PC-3 (cell line): ENCODE measurements at places on chromosomes 2 and 18. TPM values are rescaled to one million over a fixed set of nuclear protein-coding genes. Genes with fewer than 3 reads are reported as not detected.

The ZBTB7C gene
- total RNA-seq = 1.1 and 1.3 TPM in 2 replicates

The FEV gene
- total RNA-seq = 0.07 TPM in 1 of 2 replicates, not detected in the other

The GREB1L gene
- total RNA-seq = 6.3 and 10.3 TPM in 2 replicates

The CERS6 gene
- total RNA-seq = 24.2 and 25.9 TPM in 2 replicates

The FAM237A gene
- total RNA-seq = not detected in 2 replicates

The UGT1A5 gene
- total RNA-seq = not detected in 2 replicates

The ADRA2B gene
- 0.12 TPM in 1 of 2 replicates, not detected in the other for total RNA-seq

The ZNF385B gene
- 0.81 and 2.4 TPM in 2 replicates for total RNA-seq

The DBI gene
- 197 and 273 TPM in 2 replicates for total RNA-seq

The AGXT gene
- total RNA-seq = not detected in 2 replicates

The ACOXL gene
- total RNA-seq = 15.5 and 16.3 TPM in 2 replicates

The KYNU gene
- total RNA-seq = 1.1 and 2.3 TPM in 2 replicates

The RBBP8 gene
- 31.9 and 41.1 TPM in 2 replicates for total RNA-seq

The TNFAIP6 gene
- not detected in 2 replicates for total RNA-seq

The GPR75 gene
- total RNA-seq = 1.5 and 2.4 TPM in 2 replicates

DNA sequence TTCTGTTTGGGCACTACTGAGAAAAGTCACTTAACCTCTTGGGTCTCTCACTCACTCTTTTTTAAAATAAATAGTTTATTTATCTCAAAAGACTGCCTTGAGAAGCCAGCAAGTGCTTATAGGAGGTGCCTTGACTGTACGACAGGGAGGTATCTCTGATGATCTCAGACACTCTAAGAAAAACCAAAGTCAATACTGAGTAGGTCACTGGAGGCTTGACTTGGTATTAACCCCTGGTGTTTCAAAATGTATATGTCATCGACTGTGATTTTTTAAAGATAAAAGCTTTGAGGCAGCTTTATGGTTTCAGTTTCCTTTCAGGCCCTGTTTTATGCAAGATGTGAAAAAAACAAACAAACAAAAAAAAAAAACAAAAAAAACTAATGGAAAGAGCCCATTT lies 33.7 kb downstream of the MREG start:
- DNase-seq = peak; percentile 69

- DNase-seq = no peak
Measured at GRCh38 chr2:26558271-26559043, 80.5 kb upstream of the OTOF start.

- no peak for DNase-seq
Measured at GRCh38 chr2:187991389-187991788, 300.3 kb upstream of the GULP1 start.

DNA sequence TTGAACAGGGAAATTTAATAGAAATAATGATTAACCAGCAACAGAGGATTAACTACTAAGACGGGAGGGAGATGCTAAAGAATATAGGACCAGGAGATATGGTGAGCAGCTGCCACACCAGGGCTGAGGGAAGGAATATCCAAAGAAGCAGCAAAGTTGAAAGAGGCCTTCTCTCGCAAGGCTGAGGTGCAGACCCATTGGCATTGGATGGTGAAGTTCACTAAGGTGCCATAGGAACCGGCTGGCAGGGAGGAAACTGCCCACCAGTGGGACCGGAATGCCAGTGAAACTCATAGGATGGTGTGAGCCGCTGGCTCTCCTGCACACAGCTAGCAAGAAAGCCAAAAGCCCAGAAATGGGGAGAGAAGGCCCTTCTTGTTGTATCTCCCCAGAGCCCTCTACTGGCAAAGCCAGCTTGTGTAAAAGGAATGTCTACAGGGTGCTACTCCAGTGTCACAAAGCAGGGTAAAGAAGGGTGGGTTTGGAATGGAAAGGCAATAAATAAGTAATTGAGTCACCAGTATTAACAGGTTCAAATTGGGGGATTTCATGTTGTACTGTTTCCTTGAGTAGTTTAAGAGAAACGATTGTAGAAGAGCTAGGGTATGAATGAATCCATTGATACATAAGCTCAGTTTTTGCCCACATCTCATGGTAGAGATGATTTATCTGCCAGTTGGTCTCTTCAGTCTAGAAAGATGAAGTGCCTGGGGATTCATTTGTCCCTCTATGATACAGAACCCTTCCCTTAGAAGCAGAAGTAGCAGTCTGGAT lies 36.0 kb downstream of the FARP2 start:
- DNase-seq = peak; percentile 29

- no peak for DNase-seq
Measured at GRCh38 chr2:21261591-21261990, 137.8 kb downstream of the TDRD15 start.

DNA sequence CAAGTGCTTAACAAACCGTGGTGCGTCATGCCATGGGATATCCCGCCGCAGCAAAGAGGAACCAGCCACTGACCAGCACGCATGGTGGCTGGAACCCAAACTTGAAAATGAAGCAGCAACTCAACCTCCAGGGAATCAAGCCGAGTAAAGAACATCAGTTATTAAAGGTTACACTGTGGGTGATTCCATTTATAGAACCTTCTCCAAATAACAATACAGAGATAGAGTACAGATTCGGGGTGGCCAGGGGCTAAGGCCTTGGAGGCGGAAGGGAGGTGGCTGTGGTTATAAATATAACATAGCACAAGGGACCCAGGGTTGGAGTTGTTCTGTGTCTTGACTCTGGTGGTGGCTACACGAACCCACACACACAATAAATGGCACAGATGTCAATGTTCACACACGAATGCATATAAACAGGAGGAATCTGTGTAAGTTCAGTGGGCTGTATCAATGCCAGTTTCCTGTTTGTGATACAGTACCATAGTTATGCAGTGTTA lies 123.1 kb downstream of the EIPR1 start:
- DNase-seq = no peak

DNA sequence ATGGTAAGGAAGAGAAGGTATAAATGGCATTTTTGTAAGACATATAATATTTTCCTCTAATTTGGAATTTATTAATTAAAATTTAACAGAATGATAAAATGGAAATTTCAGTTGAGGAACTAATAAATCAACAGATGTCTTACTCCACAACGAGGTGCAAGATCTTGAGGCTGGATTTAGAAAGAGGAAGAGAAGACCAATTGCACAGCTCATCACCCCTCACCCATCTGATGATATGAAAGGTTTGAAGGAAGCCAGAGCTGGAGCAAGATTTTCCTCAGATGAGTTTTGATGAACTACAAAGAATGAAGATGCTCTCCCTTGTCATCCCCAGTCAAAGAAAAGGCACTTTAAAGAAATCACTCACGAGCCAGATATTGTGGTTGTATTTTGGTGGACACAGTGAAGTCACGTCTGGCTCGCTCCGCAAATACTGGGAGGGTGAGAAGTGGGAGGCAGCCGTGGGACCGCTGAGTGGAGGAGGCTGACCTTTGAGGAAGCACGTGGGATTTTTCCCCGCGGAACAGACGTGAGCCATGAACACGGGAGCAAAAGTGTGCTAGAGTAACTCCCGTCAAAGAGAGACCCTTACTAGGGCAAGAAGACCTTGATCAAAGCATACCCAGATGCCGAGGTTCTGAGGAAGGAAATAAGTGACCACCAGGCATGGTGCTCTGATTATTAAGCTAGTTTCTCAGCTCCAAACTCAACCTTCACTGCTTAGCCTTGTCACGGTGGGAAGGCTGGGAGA lies 511.4 kb downstream of the RNF144A start:
- no peak for DNase-seq

DNA sequence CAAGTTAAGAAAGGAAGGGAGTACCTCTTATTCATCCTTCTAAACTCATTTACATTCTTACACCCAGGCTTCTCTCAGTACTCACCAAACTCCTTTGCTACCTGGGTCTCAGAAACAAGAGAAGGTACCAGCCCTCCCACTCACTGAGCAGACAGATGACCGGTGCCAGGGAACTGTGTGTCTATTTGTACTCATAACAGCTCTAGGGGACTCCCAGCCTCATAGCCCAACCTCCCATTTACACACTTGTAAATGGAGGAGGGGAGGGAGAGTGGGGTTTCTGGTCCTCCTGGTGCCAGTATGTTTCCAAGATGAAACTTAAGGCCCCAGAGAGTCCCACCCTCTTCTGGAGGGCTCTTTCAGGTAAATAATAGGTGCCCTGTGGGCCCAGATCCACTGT lies 42.8 kb upstream of the SIGLEC15 start:
- no peak for DNase-seq

- DNase-seq = no peak
Measured at GRCh38 chr18:43751835-43752234, 474.5 kb upstream of the SYT4 start.

GRCh38 chr2:164597983-164598382 lies 23.3 kb downstream of the GRB14 start:
- DNase-seq = no peak

DNA sequence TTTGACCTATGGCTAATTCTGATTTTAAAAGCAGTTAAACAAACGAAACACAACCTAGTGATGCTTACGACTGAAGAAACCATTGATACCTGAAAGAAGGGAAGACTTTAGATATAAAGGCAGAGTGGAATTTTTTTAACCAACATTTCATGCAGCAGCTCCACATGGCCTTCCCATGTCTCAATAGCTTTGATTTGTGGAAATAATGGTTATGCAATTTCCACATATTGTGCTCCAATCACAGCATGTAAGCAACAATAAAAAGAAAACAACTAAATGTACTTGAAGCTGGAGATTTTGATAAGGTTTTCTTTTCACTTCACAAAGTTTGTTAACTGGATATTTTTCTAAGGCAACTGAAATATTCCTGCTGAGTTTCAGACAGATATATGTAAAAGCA lies 82.0 kb upstream of the SLC39A10 start:
- DNase-seq = no peak

DNA sequence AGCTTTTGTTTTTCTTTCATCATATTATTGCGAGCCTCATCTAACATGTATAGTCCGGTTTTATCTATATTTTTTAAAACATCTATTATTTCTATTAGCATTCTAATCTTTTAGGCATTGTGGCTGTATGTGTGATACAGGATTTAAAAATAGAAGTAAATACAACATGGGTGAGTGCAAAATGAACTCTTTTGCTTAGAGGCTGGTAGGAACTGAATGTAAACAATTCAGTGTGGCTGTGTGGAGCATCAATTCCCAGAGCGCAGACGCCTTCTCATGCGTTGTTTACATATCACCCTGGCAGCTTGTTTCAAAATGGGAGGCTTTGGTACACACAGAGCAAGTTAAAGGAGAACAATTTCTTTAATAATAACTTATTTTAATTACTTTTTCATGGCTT lies 836 bp downstream of the DTNA start:
- no peak for DNase-seq

- DNase-seq = no peak
Measured at GRCh38 chr2:120814352-120814751, 78.7 kb downstream of the GLI2 start.

GRCh38 chr2:234606896-234607295 lies 110.0 kb upstream of the ARL4C start:
- no peak for DNase-seq

GRCh38 chr2:44397447-44398175 lies 35.9 kb downstream of the CAMKMT start:
- DNase-seq = no peak

DNA sequence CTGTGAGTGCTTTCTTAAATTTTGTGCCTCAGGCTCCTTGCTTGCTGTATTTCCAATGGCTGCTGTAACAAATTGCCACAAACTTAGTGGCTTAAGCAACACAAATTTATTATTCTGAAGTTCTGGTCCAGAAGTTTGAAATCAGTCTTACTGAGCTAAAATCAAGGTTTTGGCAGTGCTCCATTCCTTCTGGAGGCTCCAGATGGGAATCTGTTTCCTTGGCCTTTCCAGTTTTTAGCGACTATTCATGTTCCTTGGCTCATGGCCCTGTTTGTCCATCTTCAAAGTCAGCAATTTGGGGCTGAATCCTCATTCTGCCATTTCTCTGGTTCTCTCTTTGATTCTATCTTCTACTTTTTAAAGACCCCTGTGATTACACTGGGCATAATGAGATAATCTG lies 31.8 kb downstream of the STRADB start:
- DNase-seq = no peak

GRCh38 chr2:222535477-222535876 lies 111.1 kb downstream of the SGPP2 start:
- no peak for DNase-seq

- DNase-seq = no peak
Measured at GRCh38 chr2:36702781-36703180, 6.3 kb downstream of the VIT start.

DNA sequence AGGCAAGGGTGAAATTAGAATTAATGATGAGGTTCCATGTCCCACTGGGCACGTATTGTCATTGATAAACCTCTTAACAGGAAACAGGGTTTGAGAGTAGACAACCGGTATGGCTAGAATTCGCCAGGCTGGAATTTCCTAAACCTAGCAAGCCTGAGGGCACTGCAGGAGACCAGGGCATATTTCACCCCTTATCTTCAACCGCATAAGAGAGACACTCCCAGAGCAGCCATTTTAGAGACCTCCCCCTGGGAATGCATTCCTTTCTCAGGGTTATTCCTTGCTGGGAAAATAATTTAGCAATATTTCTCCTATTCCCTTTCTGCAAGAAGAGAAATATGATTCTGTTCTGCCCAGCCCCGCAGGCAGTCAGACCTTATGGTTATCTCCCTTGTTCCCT lies 334.6 kb upstream of the LYPD1 start:
- DNase-seq = no peak

GRCh38 chr2:207746131-207746530 lies 23.6 kb downstream of the FZD5 start:
- DNase-seq = peak; percentile 75

GRCh38 chr2:204586444-204587180 lies 41.3 kb downstream of the PARD3B start:
- DNase-seq = no peak

GRCh38 chr2:160741815-160742214 lies 248.2 kb upstream of the RBMS1 start:
- DNase-seq = no peak

- DNase-seq = no peak
Measured at GRCh38 chr2:222176890-222177289, 121.9 kb downstream of the PAX3 start.

GRCh38 chr2:96547203-96547641 lies 10.7 kb downstream of the ARID5A start:
- DNase-seq = no peak

GRCh38 chr18:55442561-55442960 lies 145.4 kb downstream of the TCF4 start:
- no peak for DNase-seq

GRCh38 chr2:122491011-122491410 lies 735.6 kb downstream of the TSN start:
- DNase-seq = no peak

GRCh38 chr2:20671036-20671735 lies 4.2 kb downstream of the GDF7 start:
- no peak for DNase-seq

DNA sequence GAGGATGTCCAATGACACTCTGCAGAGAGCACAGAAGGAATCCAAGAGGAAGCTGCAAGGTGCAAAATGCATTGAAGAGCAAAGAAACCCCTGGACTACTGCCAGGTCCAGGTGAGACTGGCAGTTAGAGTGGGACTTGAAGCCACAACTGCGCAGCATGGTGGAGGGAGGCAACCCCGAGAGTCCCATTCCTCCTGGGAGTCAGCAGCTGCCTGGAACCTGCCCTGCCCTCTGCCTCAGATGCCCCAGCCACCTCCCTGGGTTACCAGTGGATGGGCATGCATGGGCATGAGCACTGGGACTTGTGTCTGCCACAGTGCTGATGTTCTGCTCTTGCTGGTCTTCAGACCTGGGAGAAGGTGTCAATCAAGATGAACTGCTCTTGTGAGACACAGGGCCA lies 43.2 kb downstream of the ANKMY1 start:
- no peak for DNase-seq
